ENCODE measurements at places on chromosomes 7 and 10.
A peak's percentile ranks its signal among the peaks of the same experiment; 100 is the strongest.

- DNase-seq = no peak
Observed at GRCh38 chr7:82015751-82016150, 245.9 kb upstream of the HGF start.

DNA sequence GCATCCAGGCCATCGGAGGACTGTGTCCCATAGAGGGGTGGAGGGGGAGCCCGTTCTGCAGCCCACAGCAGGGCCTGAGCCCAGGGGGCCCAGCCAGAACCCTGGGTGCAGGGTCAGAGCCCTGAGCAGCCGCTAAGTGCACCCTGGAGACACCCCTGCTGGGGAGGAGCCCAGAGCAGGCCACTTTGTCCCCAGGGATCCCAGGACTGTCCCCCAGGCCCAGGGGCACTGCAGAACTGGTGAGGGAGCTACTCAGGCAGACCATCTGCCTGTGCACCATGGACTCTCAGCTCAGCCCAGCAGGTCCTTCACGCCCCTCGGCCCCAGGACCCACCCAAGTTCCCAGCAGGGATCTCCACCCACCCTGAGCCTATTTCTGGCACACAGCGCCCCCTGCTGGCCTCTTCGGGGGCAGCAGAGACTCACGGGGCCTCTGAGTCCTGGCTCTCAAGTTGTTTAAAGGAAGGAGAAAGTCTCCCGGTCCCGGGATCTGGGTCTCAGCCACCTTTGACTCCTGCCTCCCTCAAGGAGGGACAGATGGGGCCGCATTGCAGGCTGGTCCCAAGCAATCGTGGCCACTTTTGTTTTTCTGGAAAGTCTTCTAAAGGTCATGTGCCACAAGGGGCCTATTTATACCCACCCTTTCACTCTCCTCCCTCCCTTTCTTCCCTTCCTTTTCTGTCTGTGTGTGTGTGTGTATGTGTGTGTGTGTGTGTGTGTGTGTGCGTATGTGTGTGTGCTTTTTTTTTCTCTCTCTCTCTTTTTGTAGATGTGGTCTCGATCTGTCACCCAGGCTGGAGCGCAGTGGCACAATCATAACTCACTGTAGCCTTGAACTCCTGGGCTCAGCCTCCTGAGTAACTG, 90.3 kb downstream of the MYL10 start:
- DNase-seq = peak; percentile 40

DNA sequence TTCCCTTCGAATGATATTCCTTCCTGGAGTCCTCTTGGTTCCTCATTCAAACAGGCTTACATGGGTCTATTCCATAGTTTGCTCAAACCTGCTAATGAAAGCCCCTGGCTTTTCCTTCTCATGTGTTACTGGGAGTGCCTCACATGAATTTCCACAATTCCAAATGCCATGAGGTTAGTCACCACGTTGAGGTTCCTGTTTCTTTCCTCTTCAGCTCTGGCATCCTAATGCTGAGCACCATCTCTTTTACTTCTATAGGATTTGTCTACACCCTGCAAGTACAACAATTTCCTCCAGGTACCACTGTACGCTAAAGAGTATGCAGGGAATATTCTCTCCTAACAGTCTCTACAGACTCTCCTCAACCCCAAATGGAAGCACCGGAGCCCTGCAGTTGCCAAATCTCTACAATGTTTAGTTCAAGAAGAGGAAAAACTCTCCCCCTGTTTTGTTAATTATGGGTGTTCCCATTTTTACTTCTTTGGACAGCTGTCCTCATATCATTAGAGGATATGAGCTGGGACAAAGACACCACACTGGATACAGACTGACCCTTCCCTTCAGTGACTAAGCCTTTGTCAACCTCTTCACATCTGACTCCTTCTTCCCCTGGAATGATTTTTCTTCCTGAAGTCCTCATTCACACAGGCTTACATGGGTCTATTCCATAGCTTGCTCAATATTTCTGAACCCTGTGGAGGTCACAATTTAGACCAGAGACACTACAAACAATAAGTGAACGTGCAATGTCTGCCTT, 145.8 kb upstream of the BET1 start:
- no peak for DNase-seq

DNA sequence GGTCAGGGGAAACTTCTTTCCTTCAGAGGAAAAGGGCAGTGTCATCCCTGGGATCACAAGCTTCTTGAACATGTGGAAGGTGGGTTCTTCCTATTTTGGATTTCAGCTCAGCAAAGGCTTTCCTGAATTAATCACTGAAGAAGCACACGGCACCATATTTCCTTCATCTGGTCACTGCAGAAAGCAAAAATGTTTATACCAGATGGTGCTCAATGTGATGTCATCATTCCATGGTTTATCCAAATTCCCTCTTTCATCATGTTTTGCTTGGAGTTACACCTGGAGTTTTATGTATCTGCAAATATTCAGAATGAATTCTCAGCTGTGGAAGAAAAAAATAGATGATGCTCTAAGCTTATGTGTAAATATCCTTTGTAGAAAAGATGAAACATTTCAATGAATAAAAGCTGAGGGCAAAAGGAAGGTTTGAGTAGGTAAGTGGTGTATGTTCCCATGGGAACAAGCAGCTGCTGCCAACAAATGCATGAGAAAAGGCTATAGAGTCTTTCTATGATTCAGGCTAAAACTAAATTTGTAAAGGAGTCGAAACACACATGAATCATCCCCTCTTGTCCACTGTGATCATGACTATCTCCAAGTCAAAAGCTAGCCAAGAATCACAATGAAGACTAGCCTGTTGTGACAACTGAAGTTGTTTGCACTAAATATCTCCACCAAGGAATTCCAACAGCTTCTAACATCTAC, 26.9 kb upstream of the BPGM start:
- DNase-seq = no peak

DNA sequence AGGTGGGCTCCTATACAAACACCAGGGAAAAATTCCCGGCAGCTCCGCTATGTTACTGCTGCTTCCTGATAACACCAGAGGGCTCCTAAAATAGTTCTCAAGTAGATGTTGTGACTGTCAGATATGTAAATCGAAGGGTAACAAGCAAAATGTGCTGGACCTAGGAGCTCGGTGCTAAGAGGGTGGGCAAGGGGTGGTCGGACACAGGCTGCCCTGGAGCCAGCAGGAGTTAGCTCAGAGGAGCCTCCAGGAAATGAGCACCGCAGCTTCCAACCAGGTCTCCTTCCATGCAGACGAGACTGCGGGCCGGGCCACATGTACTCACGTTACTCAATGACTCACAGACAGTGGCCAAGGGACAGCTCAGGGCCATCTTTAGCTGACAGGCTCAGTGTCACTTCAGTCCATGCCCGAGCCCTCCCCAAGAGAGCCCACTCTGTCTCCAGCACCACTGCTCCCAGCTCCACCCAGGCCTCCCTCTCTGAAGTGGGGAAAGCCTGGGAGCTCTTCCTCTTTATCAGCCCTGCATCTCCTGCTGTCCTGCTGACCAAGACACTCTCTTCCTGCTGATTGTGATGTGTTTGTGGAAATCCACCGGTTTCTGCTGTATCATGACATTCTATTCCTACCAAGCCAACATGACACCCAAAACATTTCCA, 37.2 kb upstream of the TMEM273 start:
- no peak for DNase-seq

DNA sequence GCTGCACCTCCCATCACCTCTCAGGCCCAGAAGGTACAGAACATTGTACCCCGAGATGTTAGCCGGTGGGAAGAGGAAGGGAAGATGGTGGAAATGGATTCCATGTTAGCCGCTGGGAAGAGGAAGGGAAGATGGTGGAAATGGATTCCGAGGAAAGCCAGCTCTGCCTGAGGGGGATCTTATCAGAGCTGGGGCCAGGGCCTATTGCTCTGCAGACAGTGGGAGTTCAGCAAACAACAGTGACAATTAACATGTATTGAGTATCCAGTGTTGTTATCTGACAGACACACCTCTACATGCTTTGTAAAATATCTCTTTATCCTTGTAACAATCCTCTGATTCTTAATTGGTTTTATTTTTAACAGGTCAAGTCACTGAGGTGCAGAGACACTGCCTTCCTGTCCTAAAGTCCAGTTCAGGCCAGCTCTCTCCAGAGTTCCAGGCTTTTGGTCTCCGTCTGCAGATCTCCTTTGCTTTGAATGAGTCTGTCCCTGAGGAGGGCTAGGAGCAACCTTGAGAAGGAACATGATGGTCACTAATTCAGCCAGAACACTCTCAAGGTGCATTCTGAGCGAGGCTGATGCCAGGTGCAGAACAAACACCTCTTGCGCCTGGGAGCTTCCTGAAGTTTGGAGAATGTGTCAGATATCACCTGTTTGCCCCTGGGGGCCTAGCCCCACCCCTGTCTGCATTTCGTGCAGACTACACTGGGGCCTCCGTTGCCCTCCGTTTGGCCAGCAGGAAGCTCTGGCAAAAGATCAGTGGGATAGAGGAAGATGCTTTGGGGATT, 82.4 kb upstream of the PODXL start:
- DNase-seq = no peak

GRCh38 chr10:21167288-21168010, 270.3 kb upstream of the NEBL start:
- DNase-seq = no peak

GRCh38 chr7:28960071-28960840, 2.1 kb upstream of the TRIL start:
- DNase-seq = no peak

- DNase-seq = no peak
Observed at GRCh38 chr10:132921818-132922807, 20.3 kb downstream of the CFAP46 start.

- no peak for DNase-seq
Observed at GRCh38 chr7:135682191-135682590, 19.9 kb downstream of the STMP1 start.

DNA sequence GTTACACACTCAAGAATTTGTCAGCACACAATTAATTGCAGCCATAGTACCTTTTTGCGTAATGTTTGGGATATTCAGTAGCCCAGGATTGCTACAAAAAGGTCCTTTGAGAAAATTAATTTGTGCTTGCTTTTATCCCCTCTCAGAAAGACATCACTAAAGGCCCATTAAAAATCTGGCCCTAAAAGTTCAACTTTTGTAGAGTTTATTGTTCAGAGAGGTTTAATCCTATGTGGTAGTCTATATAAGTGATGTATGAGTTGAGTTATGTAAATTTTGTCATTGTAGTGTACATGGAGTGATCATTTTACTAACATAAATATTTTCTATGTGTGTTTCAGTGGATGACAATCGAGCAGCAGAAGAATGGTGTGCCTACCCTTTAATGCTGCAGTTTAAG, 126.0 kb downstream of the LCOR start:
- no peak for DNase-seq

DNA sequence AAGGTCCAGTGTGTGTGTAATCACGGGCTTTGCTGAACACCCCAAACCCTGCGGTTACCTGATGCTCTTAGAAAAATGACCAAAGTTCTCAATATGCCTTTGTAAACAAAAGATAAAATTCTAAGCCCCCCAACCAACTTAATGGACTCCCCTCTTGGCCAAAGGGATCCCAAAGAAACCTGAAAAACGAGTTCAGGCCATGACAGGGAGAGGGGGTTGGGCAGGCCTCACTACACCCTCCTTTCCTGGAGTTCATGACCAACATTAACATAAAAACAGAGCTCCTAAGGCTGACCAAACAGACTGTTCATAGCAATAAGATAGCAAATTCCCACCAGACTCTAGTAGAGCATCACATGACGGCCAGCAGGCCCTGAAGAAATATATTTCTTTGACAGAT, 3.0 kb upstream of the VIPR2 start:
- DNase-seq = no peak

DNA sequence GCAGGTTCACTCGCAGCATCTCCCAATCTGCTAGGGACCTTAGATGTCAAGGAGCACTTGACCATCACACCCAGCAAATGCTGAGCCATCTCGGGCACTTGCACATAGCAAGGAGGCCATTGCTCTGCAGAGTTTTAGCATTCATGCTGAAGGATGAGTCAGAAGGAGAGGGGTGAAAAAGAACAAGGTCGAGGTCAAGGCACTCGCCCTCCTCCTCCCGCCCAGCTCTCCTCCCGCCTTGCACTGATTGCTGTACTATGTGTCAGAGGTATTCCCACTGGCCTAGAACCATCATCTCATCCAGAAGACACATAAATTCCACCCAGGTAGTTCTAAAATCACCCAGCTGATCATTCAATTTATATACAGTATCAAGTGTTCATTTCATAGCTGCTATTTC, 255.1 kb upstream of the SP4 start:
- no peak for DNase-seq

- DNase-seq = no peak
Observed at GRCh38 chr7:13792208-13792607, 197.3 kb downstream of the ETV1 start.

DNA sequence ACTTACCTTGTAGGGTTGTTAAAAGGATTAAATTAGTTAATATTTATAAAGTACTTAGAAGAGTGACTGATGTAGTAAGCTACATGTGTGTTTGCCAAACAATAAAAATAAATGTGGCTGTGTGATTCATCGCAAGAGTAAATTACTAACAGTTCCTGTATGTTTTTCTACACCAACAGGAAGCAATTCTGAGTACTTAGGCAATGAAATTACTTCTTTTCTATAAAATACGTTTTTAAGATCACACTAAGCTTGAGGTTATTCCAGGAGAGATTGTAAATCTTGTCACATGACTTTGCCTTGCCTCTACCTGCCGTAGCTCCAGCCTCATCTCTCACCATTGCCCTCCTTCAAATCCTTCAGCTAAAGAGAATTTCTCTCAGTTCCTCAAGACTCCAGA, 18.1 kb upstream of the GSTK1 start:
- DNase-seq = no peak

DNA sequence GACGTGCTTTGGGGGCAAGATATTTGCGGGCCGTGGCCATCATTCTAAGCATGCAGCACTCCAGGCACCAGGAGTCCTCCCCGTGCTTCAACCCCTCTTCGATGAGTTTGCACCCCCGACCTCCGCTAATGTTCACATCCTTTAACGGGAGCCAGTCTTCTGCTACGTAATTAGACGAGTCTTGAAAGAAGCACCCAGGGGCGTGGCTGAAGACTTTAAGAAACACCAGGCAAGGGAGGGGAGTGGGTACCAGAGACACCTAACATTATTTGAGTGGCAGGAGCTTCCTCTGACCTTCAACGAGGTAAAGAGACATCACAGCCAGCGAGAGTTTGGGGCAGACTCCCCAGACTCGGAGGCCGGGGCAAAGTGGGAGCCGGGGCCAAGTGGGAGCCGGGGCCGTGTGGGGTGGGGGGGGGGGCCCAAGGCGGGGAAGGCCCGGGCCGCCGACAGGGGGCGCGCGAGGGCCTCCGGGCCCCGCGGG, 31.1 kb upstream of the TOMM7 start:
- DNase-seq = peak; percentile 63

DNA sequence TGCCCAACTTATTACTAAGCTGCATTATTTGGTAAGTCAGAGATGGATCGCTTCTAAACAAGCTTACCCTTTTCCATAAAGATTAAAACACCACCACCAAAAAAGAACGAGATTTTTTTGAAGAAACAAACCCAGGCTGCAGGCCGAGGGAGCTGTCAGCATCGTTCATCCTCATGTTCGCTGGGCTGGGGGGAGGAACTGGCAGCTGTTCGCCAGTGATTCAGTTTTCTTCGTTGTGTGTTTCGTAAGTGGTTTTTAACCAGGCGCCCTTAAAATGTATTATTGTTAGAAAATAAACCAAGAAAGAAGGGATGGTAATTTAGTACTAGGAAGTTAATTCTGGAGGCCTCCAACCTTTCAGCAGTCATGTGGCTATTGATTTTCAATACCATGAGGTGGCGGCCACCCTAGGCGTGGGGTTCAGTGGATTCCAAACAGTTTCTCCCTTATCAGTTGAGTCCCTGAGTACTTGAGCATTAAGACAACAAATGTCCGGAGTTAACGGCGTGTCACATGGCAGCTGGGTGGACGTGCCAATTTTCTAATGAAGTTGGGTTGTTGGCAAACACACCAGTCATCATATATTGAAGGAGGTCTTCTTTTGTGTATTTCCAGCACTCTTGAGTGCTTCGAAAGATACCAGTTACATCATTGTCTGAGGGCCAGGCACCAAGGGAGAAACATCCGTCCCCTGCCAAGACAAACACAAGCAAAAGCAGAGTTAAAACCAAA, 173.2 kb downstream of the EBF3 start:
- DNase-seq = no peak

Data from CD4-positive, alpha-beta T cell treated with Interleukin-4 for 1 hour (primary cell).